ENCODE measurements at places on chromosomes 16 and 17.
A peak's percentile ranks its signal among the peaks of the same experiment; 100 is the strongest.

DNA sequence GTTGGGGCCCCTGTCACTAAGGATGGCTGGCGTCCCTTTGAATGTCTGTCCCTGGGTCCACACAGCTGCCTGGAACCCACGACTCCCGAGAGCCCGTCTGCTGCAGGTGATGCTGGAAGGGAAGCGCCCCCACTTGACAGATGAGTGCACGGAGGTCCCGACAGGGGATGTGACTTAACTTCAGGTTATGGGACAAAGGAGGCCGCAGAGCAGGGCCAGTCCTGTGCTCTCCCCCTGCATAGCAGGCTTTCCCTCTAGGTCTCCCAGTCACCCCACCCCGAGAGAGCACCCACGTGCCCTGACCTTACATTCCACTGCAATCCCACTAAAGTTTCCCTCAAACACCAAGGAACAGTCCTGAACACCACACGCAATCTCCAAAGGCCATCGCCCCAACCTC, 6.0 kb upstream of the RCVRN start:
- no peak for DNase-seq

GRCh38 chr16:78286065-78286464, 186.6 kb downstream of the WWOX start:
- DNase-seq = no peak

DNA sequence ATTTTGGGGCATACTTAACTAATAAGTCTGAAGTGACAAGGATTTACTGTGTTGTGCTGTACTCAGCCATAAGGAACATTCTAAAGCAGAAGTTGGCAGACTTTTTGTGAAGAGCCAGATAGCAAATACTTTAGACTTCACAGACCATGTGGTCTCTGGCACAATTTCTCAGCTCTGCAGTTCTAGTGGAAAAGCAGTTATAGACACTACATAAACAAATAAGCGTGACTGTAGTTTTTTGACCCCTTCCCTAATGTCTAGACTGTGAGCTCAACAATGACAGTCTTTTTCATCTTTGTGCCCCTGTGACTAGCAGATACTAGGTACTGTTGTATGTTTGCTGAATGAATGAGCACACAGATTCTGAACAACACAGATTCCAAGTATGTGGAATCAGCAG, 4.9 kb downstream of the RPAIN start:
- no peak for DNase-seq

- DNase-seq = no peak
These were observed 4.8 kb downstream of the ARRB2 start for GRCh38 chr17:4715063-4715744.

DNA sequence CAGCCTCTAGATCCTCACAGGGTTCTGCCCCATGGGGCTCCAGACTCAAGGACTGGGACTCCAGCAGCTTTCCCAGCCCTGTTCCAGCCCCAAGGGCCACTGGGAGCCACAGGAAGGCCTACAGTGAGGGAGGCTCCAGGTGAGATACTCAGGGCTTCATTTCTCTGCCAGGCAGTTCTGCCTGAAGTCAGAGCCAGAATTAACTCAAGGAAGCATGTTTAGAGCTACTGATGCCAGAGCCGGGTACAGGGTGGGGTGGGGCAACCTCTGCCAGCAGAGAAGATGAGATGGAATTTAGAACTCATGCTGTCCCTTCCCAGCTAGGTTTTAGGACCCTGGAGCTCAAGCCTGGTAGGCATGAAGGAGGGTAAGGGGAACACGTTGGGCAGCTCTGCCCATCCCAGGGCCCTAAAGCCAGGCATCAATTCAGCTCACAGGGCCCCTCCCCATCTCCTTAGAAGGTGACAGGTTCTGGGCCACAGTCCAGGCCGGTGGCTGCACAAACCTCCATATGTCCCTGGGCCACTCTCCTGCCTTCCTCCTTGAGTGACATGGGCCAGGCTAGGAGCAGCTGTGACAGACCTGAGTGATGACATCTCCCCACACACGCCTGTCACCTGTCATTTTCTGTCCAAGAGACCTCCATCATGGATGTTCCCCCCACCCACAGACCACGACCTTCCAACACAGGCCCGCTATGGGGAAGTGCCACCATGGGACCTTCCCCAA, 24.5 kb upstream of the SPPL2C start:
- no peak for DNase-seq

- no peak for DNase-seq
These were observed 120.4 kb upstream of the IRX6 start for GRCh38 chr16:55203570-55203969.

DNA sequence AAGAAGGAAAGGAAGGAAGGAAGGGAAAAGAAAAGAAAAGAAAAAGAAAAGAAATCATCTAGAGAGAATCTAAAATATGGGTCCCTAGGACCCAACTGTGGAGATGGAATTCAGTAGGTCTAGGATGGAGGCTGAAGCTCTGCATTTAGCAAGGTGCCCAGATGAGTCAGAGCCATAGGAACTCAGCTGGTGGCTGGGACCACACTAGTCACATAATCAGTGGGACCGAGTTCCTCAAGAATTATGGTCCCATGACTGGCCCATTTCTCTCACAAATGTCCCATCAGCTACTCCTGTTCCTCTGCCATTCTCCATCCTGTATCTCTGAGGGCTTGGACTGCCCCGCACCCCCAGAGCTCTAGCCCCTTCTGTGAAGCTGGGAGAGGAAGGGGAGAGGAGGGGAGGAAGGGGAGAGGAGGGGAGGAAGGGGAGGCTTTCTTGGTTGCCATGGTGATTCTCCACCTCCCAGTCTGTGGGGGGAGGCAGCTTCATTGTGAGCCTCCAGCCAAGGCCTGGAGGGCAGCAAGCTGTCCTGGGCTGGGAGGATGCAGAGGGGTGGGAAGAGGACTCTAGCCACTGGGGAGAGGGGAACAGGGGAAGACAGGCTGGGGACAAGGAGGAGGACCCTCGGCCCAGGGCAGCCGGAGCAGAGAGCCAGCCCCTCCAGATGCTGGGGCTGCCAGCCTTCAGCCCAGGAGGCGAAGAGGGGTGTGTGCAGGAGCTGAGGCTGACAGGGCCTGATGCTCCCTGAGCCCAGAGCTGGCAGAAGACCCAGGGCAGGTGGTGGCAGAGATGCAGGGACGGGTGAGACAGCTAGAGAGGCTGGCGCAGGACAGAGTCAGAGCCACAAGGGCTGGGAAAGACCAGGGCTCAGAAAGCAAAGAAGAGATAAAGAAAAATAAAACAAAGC, 37.8 kb upstream of the LHX1 start:
- DNase-seq = no peak

DNA sequence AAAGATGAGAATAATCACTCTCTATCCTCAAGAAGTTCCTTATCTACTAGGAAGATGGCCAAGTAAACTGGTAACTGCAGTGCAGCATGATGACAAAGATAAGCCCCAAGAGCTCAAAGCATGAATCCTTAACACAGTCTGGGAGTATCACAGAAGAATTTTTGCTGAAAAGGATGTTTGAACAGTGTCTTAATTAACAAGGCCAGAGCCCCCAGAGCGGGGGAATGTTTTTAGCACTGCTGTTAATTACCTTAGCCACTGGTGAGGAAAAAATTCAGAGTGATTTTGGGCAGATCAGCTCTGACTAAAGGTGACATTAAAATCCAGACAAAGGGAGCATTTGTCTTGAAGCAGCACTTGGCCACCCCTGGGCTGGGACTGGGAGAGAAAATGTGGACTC, 30.1 kb downstream of the ADAMTS18 start:
- no peak for DNase-seq

GRCh38 chr17:8062807-8063483, 24.1 kb downstream of the ALOX15B start:
- no peak for DNase-seq

DNA sequence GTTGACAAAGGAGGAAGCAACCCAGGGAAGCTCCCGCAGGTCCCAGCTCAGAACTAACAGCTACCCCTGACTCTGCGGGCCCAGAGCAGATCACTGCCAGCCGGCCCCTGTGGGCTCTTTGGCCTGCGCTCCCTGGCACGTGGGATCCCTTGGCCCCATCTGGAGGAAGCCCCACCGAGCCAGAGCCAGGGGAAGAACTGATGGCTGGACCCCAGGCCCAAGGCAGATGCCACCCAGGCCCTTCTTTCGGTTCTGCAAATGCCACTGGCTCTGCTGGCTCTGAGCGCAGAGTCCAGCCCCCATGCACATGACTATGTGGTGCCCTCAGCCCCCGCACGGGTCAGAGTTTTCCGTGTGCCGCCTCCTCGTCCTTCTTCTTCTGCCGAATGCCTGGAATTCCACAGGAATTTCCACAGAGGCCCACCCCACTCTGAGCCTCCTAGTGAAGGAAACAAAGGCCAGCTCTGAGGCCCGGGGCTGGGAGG, 35.8 kb upstream of the SNN start:
- no peak for DNase-seq

DNA sequence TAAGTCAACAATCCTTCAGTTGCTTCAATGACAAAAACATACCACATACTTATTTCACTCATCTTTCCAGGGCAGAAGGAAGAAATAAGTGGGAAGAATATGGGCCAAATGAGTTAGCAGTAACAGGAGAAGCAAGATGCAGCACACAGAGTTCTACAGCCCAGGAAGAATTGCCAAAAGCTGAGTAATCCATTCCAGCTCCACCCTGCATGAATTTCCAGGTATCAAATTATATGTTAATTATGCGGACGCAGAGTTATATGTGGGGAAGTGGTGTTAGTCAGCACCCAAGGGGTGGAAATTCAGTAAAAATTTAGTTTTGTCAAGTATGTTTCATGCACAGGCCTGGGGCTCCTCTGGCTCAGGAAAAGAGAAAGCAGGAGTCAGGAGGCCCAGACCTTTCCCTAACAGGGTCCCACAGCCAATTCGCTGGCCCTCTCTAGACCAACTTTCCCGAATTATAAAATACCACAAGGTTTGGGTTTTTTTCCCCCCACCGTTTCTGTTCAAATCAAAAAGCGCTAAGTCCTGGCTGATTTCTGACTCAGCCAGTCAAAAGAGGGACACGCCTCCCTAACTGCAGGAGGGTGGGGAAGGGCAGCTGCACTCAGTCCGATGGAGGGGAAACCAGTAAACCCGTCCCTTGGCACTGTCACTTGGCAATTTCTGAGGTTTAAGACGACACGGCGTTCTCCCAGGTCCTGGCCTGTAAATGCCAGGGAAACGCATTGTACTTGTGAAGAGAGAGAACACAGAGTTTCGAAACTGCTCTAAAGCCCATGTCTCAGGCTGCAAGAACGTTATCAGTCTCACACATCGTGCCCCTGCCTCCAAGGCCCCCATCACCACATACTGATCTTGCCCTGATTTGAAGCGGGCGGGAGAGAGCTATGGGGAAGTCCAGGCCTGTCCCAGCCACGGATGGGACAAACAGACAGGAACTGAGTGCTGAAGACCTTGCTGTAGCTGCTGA, 58.1 kb downstream of the ZFHX3 start:
- no peak for DNase-seq

- DNase-seq = no peak
These were observed 3.2 kb downstream of the ADORA2B start for GRCh38 chr17:15947976-15948752.

GRCh38 chr17:14004927-14005620, 64.2 kb upstream of the COX10 start:
- no peak for DNase-seq

- DNase-seq = no peak
These were observed 363.2 kb downstream of the SNX29 start for GRCh38 chr16:12339686-12340085.

- DNase-seq = no peak
These were observed 479.1 kb downstream of the SLC39A11 start for GRCh38 chr17:72613396-72613795.

DNA sequence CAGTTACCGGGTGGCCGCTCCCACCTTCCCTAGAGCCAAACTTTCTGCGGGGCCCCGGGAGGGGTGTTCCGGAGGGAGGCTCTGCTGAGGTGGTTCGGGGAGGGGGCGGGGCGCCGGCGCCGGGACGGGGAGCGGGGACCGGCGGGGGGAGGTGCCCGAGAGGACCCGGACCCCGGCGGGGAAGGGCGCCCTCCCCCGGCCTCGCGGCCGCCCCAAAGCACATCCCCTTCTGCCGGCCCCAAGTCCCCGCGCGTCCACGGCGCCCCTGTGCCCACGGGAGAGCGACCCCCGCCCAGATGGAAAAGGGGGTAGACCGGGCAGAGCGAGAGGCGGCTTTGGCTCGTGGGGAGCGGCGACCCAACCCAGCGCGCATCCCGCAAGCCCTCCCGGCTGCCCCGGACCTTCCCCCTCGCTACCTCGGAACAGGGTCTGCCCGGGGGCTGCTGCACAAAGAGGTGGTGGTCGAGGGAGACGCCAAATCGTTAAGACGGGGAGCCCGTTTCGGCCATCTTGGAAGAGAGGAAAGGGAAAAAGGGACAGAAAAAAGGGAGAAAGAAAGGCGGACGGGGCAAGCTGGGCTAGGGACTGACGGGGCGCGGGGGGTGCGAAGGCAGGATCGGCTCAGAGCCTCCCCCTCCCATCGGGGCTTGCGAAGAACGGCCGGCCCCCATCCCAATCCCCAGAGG, 530 bp downstream of the PCGF2 start:
- no peak for DNase-seq

DNA sequence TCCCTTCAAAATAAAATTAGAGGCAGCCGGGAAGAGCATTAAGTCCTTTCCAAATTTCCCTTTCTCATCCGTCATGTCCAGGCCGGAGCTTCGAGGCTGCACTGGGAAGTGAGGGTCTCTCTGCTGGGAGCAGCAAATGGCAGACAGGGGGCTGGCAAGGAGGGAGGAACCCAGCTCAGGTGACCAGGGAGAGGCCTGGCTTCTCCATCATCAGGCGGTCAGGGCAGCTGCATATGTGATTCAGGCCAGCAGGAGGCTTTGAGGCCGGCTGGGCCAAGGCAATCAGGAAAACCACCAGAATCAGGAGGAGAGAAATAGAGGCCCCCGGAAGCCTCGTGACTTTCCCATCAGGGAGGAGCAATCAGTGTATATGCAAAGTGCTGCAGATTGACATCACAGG, 85.0 kb upstream of the RPL38 start:
- peak; percentile 93 for DNase-seq

DNA sequence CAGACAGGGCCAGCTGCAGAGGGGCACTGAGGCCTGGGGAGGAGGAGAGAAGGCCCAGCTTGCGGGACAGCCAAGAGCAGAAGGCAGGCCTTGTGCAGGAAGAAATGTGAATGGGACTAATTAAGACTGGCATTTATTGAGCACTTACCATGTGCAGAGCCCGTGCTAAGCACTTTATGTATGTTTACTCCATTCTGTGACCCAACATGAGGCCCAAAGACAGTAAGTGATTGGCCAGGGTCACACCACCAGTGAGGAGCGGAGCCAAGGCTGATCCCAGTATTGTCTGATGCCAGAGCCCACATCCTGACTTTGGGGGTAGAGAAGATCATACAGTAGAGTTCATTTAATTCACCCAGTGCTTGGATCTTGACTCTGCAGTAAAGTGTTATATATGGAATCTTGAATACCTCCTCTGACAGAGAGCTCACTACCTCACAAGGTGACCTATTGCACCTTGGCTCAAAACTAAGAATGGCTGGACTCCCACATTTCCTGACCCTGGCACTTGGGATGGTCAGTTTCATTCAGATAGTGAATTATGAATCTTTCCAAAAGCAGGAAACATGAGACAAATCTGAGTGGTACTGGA, 13.6 kb downstream of the KATNB1 start:
- DNase-seq = no peak

GRCh38 chr17:79843474-79843815, 4.2 kb upstream of the CBX4 start:
- DNase-seq = no peak

GRCh38 chr16:23152386-23153178, 3.3 kb upstream of the USP31 start:
- no peak for DNase-seq

GRCh38 chr16:79480056-79480455, 120.5 kb downstream of the MAF start:
- DNase-seq = no peak

Measured in SHP77 treated with DMSO at 0.1 percent for 48 hours (cell line).